ENCODE measurements at places on chromosomes 3 and 15.
A peak's percentile ranks its signal among the peaks of the same experiment; 100 is the strongest.

DNA sequence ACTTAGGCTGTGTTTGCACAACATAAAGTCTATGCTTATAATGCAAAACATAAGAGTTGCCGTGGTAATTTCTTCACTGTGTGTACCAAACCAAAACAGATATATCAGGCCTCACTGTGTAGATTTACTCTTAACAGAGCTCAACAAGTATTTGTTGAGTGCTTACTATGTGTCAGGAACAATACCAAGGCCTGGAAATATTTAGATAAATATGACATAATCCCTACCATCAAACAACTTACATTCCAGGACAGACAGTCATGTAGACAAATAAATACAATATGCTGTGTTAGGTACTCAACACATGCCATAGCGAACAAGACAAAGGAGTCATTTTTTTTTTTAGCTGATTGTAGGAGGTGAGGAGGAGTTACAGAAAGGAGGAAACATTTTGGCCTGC is 554.0 kb downstream of the NSUN3 start:
- no peaks in the 10 kb centered on the region for H3K27me3 ChIP-seq
- H3K27ac ChIP-seq: no peak overlapping the region
- H3K4me3 ChIP-seq: no peak overlapping the region
- no peaks in the 10 kb centered on the region for H3K36me3 ChIP-seq

GRCh38 chr3:4993276-4994143 is 14.3 kb downstream of the BHLHE40 start:
- no peak for DNase-seq
- H3K27me3 ChIP-seq: no peaks in the 10 kb centered on the region
- no peak overlapping the region for H3K4me3 ChIP-seq
- H3K4me1 ChIP-seq: peaks cover 17% of the 10 kb centered on the region
- no peaks in the 10 kb centered on the region for H3K36me3 ChIP-seq
- peak overlapping the region; percentile 51 for H3K27ac ChIP-seq

DNA sequence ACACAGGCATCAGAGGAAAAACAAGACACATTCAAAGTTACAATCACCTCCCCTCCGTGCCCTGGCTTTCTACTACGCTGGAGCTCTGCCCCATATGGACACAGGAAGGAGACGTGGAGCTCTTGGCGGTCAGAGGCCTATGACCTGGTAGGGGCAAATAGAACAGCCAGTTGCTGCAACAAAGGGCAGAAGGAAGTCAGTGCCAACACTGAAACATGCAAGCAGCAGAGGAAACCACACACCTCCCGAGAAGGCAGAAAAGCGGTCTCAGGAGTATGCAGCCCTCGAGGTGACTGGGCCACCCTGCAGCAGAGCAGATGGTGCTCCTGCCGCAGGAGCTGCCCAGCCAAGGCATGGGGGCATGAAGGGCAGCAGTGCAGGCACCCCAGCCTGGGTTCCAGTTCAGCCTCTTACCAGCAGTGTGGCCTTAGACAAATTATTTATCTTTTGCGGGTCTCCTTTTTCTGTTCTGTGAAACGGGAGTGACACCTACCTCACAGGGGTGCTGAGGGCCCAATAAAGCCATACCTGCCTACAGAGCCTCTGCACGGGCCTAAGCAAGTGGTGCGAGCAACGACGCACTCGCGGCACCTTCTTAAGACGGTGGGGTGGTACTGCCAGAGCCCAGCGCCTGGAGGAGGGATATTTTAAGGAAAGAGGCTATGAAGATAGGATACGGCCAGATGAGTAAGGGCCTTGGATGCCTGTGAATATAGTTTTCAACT is 8.6 kb downstream of the ZXDC start:
- H3K36me3 ChIP-seq: peaks cover 79% of the 10 kb centered on the region
- H3K27me3 ChIP-seq: no peaks in the 10 kb centered on the region
- no peak overlapping the region for H3K4me3 ChIP-seq
- no peak for DNase-seq
- H3K27ac ChIP-seq: no peak overlapping the region
- peaks cover 10% of the 10 kb centered on the region for H3K4me1 ChIP-seq

DNA sequence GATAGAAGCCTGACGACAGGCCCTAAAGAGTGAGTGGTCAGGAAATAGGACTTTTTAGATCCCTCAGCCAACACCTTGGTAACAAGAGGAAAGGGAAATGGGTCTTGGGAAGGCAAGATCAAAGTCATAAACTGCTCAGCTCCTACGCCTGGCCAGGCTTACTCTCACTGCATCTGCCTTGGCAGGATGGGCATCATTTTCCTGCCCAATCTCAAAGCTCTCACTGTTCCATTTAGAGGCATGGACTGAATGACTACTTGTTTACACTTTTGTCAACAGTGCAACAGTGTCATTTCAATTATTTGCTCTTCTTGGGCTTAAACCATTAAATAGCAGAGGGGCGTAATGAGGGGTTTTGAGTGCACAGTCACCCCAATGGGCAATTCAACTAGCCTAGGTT is 808.7 kb downstream of the GRM7 start:
- no peak for DNase-seq
- H3K27ac ChIP-seq: no peak overlapping the region
- no peaks in the 10 kb centered on the region for H3K27me3 ChIP-seq
- no peak overlapping the region for H3K4me3 ChIP-seq
- no peaks in the 10 kb centered on the region for H3K4me1 ChIP-seq
- H3K36me3 ChIP-seq: no peaks in the 10 kb centered on the region

- no peak for DNase-seq
- H3K4me1 ChIP-seq: no peaks in the 10 kb centered on the region
- no peak overlapping the region for H3K4me3 ChIP-seq
- H3K27me3 ChIP-seq: no peaks in the 10 kb centered on the region
Measured at GRCh38 chr3:153925841-153926514, 195.2 kb upstream of the ARHGEF26 start.

GRCh38 chr15:100667405-100668347 is 65.3 kb downstream of the ASB7 start:
- no peaks in the 10 kb centered on the region for H3K36me3 ChIP-seq
- DNase-seq: no peak
- H3K27ac ChIP-seq: no peak overlapping the region
- H3K4me1 ChIP-seq: no peaks in the 10 kb centered on the region
- no peaks in the 10 kb centered on the region for H3K27me3 ChIP-seq

DNA sequence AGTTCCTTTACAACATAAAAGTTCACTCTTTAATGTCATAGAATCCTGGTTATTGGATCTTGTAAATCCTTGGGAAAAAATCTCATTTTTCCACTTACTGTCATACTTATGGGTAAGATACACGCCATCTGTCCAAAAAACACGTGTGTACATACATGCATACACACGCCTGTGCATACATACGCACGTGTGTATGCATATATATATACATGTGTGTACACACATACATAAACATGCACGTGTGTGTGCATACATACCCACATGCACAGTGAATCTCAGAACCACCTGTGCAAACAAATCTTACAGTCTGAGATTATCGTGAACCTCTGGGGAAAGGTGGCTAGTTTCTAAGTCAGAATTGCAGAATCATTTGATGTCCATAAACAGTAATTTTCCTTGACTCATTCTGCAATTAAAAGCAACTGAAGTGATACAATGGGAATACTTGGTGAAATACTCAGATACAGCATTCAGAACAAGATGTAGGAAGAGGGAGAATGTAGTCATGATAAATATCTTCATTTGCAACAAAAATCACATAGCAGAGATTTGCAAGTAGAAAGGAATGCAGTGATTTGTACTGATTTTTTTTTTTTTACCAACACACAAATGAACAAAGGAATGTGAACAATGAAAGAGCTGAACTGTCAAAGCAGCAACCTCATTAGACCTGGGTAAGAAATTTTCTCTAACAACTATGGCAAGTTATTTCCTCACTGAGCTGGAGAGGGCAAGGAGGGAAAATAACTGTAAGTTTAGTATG is 160.6 kb upstream of the POU1F1 start:
- H3K27ac ChIP-seq: no peak overlapping the region
- no peak overlapping the region for H3K4me3 ChIP-seq
- DNase-seq: no peak
- no peaks in the 10 kb centered on the region for H3K36me3 ChIP-seq

DNA sequence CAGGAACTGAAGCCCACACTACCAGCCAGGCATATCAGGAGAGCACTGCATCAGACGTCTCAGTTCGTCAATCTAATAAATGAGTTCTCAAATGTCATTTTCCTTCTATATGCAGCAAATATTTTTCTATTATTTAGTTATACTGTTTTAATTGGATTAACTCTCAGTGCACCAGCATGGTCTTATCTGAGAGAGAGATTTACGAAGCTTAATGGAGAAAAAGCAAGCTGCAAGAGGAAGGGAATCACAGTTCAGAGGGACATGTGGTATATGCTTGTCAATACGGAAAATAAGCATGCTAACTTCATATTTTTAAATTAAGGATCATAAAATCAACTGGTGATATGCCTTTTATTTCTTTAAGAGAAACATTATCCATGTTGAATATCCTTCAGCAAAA is 213.1 kb upstream of the NECTIN3 start:
- H3K36me3 ChIP-seq: no peaks in the 10 kb centered on the region
- H3K4me3 ChIP-seq: no peak overlapping the region
- DNase-seq: no peak
- H3K27ac ChIP-seq: no peak overlapping the region

DNA sequence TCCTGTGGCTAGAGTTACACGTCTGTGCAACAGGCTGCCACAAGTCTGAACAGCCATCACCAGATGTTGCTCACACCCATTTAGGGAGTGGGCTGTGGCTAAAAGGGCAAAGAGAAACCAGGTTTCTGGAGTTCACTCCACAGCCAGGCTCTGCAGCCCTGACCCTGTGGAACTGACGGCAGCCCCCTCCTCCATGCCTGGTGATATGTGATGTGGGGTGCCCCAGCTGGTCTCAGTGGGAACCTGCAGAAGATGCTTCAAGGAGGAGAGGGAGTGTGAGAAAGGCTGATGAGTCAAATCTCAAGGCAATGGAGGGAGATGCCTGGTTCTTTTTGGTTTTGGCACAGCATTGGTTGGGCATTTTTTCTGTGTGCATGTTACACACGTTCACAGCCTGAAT is 130.6 kb downstream of the TPRA1 start:
- no peak for DNase-seq
- H3K4me1 ChIP-seq: peaks cover 16% of the 10 kb centered on the region
- H3K4me3 ChIP-seq: no peak overlapping the region
- no peaks in the 10 kb centered on the region for H3K36me3 ChIP-seq
- H3K27ac ChIP-seq: no peak overlapping the region
- no peaks in the 10 kb centered on the region for H3K27me3 ChIP-seq

DNA sequence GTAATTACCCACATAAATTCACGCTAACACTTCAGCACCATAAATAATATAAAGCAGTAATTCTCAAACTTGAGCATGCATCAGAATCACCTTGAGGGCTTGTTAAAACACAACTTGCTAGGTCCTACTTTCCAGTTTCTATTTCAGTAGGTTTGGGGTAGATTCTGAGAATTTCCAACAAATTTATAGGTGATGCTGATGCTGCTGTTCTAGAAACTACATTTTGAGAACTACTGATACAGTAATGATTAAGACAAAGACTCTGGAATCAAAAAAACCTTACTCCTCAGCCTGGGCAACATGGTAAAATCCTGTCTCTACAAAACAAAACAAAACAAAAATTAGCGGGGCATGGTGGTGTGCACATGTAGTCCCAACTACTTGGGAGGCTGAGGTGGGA is 18.8 kb downstream of the TMEM39A start:
- H3K27me3 ChIP-seq: no peaks in the 10 kb centered on the region
- no peak for DNase-seq
- no peak overlapping the region for H3K27ac ChIP-seq
- no peak overlapping the region for H3K4me3 ChIP-seq
- H3K36me3 ChIP-seq: peaks cover 55% of the 10 kb centered on the region

- H3K27me3 ChIP-seq: no peaks in the 10 kb centered on the region
- DNase-seq: no peak
- peak overlapping the region; percentile 3 for H3K4me3 ChIP-seq
- H3K4me1 ChIP-seq: peaks cover 36% of the 10 kb centered on the region
- H3K27ac ChIP-seq: peak overlapping the region; percentile 82
- no peaks in the 10 kb centered on the region for H3K36me3 ChIP-seq
Measured at GRCh38 chr3:127044996-127045395, 62.1 kb downstream of the PLXNA1 start.

DNA sequence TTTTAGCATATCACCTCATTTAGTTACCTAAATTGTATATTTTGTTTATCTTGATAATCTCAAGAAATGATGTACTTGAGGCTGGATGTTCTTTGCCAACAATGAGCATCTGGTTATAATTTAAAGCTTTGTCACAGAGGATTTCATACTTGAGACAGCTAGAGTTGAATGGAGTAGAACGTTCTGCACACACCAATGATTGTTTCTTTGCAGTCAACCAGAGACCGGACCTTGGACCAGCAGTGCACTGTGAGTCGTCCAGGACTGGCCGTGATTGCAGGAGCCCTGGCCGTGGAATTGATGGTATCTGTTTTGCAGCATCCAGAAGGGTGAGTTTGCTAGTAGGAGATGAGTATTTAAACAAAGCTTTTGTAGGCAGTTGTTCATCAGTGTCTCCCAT is 90.4 kb downstream of the ATG7 start:
- no peak for DNase-seq
- peaks cover 15% of the 10 kb centered on the region for H3K4me1 ChIP-seq
- H3K27me3 ChIP-seq: no peaks in the 10 kb centered on the region
- no peak overlapping the region for H3K4me3 ChIP-seq

DNA sequence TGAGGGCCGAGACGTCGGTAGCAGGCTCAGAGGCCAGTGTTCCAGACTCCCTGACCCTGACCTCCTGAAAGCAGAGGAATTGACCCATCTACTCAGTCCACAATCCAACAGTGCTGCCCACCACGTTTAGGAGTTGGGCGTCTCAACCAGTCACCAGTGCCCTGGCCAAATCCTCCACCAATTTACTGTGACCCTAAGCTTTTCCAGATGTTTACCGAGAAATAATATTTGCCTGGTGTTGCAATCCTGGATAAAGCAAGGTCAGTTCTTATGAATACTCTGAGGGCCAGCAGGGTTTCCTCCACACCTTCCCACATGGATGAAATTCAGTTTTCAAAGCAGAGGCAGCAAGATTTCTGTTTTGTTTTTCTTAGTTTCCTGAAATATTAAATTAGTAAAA is 7.5 kb upstream of the APOD start:
- DNase-seq: no peak
- no peak overlapping the region for H3K4me3 ChIP-seq

DNA sequence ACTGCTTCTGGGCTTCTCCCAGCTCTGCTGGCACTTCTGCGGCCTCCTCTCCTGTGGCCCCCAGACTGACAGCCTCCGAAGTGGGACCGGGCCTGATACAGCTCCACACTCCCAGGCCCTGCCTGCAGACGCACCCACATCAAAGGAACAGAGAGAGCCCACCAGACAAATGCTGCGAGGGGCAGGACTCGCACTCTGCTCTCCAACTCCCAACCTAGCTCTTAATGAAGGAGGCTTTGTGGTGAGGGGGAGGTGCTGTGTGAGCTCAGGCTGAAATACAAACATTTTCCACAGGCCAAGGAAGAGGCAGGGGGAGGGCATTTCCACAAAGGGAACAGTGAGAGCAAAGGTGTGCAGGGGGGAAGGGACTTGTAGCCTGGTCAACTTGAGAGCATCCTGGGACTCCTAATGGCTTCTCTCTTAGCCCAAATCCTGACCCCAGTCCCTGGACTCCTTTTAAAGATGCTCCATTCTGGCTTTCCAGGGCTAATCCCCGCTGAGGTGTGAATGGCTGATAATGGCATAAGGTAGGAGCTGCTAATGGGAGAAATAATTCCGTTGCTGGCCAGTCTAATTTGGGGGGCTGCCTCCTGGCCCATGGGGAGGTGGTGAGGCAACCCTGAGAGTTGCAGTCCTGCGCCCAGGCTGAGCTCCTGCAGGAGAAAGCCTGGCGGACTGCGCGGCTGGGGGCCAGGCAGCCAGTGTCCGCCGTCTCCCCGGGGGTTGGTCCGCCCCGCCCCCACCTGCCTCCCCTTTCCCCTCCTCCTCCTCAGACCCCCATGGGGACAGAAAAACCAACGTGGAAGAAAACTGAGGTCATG is 9.6 kb downstream of the LINGO1 start:
- no peak overlapping the region for H3K4me3 ChIP-seq
- H3K27ac ChIP-seq: no peak overlapping the region
- no peaks in the 10 kb centered on the region for H3K36me3 ChIP-seq
- H3K27me3 ChIP-seq: no peaks in the 10 kb centered on the region
